ENCODE measurements at places on chromosomes 11 and 22.
A peak's percentile ranks its signal among the peaks of the same experiment; 100 is the strongest.

GRCh38 chr22:48579043-48579927, 1248.4 kb downstream of the BRD1 start:
- DNase-seq = no peak

- peak; percentile 45 for DNase-seq
These were observed 62.8 kb downstream of the BCR start for GRCh38 chr22:23243006-23243573.

DNA sequence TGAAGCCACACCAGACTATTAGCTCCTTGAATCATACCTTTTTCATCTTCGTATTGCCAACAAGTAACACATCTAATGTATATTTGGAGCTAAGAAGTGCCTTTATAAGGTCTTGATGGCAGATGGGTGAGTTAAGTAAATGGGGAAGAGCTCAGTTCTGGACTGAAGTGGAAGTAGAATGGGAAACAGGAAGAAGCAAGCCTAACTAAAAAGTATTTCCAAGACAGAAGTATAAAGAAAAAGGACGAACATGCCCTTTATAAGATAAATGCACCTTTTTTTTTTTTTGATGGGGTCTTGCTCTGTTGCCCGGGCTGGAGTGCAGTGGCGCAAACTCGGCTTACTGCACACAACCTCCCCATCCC, 14.5 kb downstream of the CRTAM start:
- no peak for DNase-seq

DNA sequence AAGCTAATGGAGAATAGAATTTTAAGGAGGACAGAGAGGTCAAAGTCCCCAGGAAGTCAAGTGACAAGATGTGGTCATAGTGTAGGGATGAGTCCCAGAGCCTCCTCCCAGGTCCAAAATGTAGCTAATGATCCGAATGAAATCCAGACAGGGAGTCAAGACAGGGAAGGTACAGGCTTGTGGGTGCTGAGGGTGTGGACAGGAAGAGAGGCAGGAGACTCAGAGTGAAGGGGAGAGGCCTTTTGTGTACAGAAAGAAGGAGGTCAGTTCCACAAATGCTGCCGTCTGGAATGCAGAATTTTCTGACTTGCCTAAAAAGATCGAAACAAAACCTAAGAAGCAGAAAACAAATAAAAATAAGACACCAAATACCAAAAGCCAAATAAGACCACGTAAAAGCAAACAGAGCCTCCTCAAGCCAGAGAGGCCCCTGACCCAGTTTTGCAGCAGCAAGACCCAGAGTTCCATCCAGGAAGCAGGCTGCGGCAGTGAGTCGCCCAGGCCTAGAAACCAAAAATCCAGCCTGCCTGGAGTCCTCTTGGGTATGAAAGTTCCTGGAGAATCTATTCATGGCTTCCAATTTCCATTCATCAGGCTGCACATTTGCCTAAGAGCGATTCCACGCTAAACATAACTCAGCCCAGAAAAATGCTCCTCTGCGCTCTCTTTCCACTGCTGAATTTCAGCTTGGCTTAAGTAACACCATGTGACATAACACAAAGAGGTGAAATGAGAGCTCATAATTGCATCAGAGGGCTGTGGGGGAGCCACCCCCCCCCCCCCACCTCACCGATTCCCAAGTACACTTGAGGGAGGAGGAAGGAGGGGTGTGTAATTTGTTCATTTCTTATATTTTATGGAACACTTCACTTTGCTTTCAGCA, 71.2 kb downstream of the KIRREL3 start:
- no peak for DNase-seq

DNA sequence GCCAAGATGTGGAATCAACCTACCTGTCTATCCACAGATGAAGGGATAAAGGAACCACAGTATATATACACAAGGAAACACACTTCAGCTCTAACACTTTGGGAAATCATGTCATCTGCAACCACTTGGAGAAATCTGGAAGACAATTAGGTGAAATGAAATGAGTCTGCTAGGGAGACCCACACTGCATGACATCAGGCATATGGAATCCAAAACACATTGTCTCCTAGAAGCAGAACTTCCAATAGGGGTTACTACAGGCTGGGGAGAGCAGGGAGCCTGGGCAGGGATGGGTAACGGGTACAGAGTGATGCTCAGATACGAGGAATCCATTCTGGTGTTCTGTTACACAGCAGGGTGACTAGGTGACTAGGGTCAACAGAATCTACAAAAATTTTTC, 18.3 kb downstream of the RGL4 start:
- no peak for DNase-seq

DNA sequence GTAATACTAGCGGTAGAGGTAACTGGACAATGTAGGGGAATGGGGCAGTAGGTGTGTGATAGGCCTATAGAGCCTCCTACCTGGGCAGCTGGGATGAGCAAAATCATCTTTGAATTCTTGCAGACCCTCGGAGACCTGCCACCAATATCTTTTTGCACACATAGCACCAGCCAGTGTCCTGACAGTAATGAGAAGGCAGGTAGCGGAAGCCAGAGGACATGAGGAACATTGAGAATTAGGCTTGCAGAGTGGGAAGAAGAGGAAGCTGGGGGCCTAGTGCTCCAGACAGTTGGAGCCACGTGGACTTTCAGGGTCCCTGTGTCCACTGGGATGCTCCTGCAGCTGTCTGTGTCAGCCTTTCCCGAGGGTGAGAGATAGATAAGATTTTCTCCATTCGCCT, 17.2 kb upstream of the SYT13 start:
- DNase-seq = no peak

GRCh38 chr11:62918531-62918930, 2.6 kb downstream of the CHRM1 start:
- DNase-seq = no peak

- peak; percentile 58 for DNase-seq
These were observed 123.6 kb downstream of the ABTB2 start for GRCh38 chr11:34234086-34234740.

DNA sequence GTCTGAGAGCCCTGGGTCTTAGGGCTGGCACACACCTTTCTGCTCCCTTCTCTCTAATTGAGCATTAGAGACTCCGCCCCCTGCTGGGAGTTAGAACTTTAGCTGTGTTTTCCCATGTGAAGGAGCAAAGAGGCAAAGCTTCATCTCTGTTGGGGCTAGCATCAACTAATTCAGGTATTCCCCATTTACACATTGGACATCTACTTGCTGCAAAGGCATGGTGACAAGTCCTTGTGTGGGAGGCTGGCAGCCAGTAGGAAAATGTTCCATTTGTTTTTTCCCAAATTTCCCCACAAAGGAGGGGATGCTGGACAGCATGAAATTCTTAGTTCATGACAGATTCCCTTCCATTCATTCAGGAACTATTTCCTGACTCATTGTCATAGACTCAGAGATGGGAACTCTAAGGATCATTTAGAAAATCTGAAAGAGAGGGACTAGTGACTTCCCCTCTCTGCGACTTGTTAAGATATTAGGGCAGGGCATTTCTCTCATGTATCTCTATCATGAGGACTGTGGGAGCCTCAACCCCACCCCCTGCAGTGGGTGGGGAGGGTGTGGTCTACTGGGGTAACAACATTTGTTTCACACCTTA, 3.6 kb downstream of the CD44 start:
- DNase-seq = no peak

DNA sequence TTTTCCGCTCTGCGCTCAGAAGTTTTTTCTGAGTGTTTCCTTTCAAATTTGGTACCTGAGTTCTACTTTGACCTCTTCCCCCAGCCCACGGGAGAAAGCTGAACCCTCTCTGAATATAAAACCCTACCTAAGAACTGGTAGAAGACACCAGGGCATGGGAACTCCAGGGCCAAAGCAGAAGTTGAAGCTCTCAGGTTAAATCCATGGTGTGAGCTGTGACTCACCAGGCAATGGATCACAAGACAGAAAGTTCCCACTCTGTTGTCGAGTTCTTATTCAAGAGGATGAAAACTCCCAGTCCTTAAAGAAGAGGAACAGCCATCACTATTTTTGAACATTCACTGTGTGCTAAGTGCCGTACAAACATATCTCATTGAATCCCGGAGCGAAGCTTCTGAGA, 8.9 kb downstream of the TMEM218 start:
- no peak for DNase-seq

- DNase-seq = no peak
These were observed 1526.3 kb downstream of the BRD1 start for GRCh38 chr22:48301421-48301820.

DNA sequence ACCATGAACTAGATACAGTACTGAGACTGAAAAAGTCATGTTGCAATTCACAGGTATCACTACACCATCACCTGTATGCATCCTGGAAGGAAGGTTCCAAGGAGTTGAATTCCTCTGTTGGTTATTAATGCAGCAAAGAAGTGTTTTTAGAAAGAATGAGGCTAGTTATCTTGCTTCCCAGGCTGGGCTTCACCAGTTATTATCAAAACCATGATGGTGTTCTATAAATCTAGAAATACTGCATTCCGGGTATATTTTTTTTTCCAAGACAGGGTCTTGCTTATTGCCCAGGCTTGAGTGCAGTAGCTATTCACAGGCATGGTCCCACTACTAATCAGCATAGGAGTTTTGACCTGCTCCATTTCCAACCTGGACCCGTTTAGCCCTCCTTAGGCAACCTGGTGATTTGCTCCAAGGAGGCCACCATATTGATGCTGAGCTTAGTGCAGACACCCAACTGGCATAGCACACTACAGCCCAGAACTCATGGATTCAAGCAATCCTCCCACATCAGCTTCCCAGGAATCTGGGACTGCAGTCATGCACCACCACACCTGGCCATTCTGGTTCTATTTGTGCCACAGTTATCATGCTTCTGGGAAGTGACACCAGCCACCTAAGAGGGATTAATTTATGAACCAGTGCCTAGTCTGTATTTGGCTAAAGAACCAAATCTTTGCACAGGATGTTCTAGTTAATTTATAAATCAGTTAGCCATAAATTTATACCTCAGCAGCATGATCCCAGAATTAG, 1.6 kb upstream of the MPEG1 start:
- no peak for DNase-seq

DNA sequence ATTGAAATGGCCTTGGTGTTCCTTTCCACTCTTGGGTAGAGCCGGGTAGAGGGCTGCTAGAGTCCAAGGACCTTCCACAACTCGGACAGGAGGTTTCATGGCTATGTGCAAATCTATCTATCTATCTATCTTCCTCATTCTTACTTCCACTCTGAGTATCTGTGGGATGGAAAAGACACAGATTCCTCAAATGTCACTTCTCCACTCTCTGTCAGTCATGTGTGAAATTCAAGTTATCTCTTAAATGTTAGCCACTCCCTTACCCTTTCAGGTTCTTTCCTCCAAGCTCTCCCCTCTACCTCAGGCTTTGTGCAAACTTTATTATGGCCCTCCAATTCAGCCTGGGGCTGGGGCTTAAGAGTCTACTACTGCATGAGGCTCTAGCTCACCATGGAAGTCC, 84.3 kb downstream of the GDPD4 start:
- DNase-seq = no peak

DNA sequence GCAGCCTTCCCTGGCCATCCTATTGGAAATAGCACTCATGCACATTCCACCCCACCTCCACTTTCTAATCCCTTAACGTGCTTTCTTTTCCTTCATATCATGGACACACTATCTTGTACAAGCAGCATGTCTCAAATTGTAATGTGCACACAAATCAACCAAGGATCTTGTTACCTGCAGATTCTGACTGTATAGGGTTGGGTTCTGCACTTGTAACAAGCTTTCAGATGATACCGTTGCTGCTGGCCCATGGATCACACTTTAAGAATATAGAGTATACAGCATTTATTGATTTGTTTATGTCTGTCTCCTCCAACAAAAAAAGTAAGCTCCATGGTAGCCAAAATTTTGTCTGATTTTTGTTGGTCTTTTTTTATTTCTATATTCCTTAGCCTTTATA, 32.4 kb upstream of the POU2AF1 start:
- no peak for DNase-seq

GRCh38 chr22:22371031-22371541, 126.5 kb downstream of the VPREB1 start:
- no peak for DNase-seq

- DNase-seq = peak; percentile 68
These were observed 11.1 kb downstream of the TXN2 start for GRCh38 chr22:36470162-36470993.

- DNase-seq = no peak
These were observed 199.5 kb downstream of the TTC28 start for GRCh38 chr22:28480000-28480715.

- DNase-seq = no peak
These were observed 220.6 kb downstream of the TMEM135 start for GRCh38 chr11:87258171-87258833.

GRCh38 chr11:31337806-31338205, 31.7 kb downstream of the DCDC1 start:
- no peak for DNase-seq

DNA sequence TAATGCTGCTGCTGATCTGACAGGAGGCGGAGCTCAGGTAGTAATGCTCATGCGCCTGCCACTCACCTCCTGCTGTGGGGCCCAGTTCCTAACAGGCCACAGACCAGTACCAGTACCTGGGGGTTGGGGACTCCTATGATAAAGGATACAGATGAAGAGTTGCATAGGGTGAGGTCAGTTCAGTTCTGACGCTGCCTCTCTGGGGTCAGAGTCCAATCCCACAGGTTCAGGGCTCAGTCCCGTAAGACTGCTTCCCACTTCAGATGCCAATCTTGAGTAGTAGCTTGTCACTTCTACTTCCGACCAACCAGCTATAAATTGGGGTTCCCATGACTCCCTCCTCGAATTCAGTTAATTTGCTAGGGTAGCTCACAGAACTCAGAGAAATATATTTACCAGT, 8.6 kb downstream of the ASRGL1 start:
- DNase-seq = no peak
